Naive thymus-derived CD4-positive, alpha-beta T cell (primary cell): ENCODE measurements at places on chromosomes 16 and 17. TPM values are rescaled to one million over a fixed set of nuclear protein-coding genes. Genes with fewer than 3 reads are reported as not detected.

Gene C1QTNF1
- total RNA-seq, result not detected

Gene USH1G
- total RNA-seq, result not detected

Gene PIMREG
- not detected for total RNA-seq

Gene MAF
- total RNA-seq, result 54.6 and 56.4 TPM in 2 replicates

Gene ZNF174
- 20.6 TPM for total RNA-seq

Gene HLF
- 0.24 TPM for total RNA-seq

Gene CCL7
- total RNA-seq, result not detected in 2 replicates

Gene SLC2A4
- total RNA-seq, result not detected

Gene MYH2
- total RNA-seq, result not detected

- H3K4me3 ChIP-seq, result no peak overlapping the region
- no peaks in the 10 kb centered on the region for H3K36me3 ChIP-seq
- DNase-seq, result no peak
- no peaks in the 10 kb centered on the region for H3K27me3 ChIP-seq
These were observed 683.8 kb upstream of the EEF2KMT start for GRCh38 chr16:5781436-5781835.

DNA sequence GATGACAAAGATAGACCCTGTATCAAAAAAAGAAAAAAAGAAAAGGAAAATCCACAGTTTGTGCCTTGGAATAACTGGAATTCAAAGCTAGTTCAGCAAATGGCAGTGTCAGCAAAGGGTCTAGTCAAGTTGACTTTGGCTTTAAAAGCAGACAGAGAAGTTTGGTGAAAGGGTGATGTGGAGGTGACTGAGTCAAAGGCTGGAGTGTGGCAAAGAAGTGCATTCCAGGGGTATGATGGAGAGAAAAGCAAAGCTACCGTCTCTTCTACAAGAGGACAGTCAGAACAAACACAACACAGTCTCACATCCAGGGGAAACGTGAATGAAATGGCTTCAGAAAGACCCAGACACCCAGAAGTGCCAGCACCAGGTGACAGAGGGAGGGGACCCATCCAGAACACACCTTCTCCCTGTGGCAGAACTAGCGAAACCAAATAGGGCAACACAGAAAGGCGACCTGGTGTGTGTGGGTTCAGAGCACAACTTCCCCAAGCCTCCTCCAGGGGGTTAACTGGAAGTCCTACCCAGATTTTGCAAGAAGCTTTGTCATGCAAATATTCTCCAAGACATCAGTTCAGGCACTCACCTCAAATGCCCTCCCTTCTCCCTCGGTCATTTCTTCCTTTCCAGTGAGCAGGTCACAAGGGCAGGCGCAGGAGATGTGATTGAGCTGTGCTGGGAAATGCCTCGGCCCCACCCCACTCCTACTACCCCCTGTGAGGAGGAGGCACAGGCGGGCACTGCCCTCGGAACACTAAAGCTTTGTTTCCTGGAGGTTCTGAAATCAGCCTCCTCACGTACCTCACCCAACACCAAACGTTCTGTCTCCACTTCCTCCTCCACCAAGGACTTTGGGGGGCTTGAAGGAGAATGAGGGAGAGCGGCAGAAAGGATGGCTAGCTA is 481.9 kb downstream of the SOX9 start:
- no peaks in the 10 kb centered on the region for H3K36me3 ChIP-seq
- DNase-seq, result no peak
- H3K4me1 ChIP-seq, result no peaks in the 10 kb centered on the region
- H3K27ac ChIP-seq, result no peak overlapping the region

GRCh38 chr17:74130276-74130675 is 73.2 kb upstream of the RPL38 start:
- no peaks in the 10 kb centered on the region for H3K36me3 ChIP-seq
- no peaks in the 10 kb centered on the region for H3K4me1 ChIP-seq
- no peak overlapping the region for H3K4me3 ChIP-seq

DNA sequence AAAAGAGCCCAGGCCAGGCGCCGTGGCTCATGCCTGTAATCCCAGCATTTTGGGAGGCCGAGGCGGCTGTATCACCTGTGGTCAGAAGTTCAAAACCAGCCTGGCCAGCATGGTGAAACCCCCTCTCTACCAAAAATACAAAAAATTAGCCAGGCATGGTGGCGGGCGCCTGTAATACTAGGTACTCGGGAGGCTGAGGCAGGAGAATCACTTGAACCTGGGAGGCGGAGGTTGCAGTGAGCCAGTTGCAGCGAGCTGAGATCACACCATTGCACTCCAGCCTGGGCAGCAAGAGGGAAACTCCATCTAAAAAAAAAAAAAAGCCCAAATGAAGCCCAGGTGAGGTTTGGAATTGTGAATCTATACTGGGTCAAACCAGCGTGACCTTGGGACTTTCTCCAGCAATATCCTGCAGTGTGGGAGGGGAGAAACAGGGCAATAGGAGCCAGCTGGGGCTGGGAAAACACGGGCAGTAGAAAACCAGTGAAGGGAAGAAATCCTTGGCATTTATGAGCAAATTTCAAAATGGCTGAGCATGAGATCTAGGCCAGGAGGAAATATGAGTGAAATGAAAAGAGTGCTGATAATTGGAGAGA is 8.2 kb upstream of the DHX8 start:
- no peaks in the 10 kb centered on the region for H3K36me3 ChIP-seq
- DNase-seq, result no peak
- H3K27ac ChIP-seq, result no peak overlapping the region
- no peak overlapping the region for H3K4me3 ChIP-seq

DNA sequence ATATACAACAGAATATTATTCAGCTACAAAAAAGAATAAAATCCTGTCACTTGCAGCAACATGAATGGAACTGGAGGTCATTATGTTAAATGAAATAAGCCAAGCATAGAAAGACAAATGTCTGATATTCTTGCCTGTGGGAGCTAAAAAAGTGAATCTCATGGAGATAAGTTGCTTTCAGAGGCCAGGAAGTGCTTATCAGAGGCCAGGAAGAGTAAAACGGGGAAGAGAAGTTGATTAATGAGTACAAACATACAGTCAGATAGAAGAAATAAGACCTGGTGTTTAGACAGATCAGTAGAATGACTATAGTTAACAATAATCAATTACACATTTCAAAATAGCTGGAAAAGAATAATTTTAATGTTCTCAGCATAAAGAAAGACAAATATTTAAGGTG is 54.4 kb upstream of the CPHXL start:
- DNase-seq, result no peak
- no peak overlapping the region for H3K4me3 ChIP-seq
- no peaks in the 10 kb centered on the region for H3K36me3 ChIP-seq
- no peak overlapping the region for H3K27ac ChIP-seq
- H3K4me1 ChIP-seq, result no peaks in the 10 kb centered on the region
- peaks cover 5% of the 10 kb centered on the region for H3K27me3 ChIP-seq

DNA sequence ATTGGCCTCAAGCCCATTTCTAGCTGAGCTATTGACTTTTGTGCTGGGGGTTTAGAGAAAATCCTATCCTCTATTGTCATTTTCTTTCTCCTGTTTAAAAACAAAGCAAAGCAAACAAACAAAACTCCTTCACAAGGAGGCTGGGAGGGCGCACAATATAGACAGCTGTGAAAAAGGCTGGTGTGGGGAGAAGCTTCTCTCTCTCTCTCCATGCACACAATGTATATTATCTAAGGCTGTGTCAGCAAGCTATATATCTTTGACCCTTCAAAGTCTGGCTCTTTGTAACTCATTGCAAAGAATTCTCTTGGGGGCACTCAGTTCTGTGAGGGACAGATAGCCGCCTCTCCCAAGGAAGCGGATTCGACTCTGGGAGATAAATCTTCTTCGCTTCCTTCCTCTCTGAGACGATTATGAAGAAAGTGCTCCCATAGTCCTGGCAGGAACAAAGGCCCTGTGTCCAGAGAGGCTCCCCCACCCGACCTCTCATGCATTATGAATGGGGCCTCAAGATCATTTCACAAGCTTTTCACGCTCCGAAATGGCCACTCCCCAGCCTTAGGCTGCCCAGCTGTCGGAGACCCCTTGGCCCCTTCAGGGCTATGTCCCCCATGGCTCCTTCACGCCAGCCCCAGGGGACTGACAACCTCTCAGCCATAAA is 33.2 kb upstream of the MEAK7 start:
- H3K4me3 ChIP-seq, result no peak overlapping the region
- no peaks in the 10 kb centered on the region for H3K4me1 ChIP-seq
- no peak overlapping the region for H3K27ac ChIP-seq
- no peaks in the 10 kb centered on the region for H3K27me3 ChIP-seq
- no peaks in the 10 kb centered on the region for H3K36me3 ChIP-seq

DNA sequence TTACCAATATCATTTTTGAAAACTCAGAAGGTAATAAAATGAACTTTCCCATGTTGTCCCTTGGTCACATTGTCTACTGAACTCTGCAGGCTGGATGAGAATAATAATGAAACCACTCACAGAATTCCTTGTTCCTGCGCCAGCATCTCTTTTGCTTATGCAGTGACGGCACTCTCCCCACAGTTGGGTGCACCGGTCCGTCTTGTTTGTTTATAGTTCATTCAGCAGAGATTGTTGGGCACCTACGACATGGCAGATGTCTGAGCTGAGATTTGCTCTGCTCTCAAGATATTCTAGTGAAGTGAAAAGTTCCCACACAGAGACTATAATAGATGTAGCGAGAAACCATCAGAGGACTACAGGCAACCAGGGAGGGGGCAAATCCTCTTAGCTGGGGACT is 375.7 kb upstream of the CDH11 start:
- no peak overlapping the region for H3K4me3 ChIP-seq
- H3K36me3 ChIP-seq, result no peaks in the 10 kb centered on the region
- no peaks in the 10 kb centered on the region for H3K4me1 ChIP-seq
- no peak for DNase-seq
- H3K27me3 ChIP-seq, result no peaks in the 10 kb centered on the region

DNA sequence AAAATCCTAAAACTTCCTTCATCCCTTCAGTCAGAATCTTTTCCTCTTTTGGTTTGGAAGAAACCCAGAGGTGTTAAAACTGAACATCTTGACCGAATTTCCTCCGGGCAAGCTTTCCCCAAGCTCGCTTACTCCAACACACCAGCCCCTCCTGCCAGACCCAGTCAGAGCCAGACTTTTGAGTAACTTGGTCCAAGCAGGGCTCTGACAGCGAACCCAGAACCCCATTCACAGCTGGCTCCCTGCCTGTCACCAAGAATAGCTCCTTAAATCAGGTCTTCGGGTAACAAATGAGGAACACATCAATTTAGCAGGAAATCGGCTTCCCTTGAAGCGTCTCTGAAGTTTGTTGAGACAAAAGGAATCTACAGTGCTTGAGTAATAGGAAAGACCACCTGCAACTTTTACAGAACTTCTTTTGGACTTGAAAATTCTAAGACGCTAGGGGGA is 27.3 kb downstream of the GAS7 start:
- no peaks in the 10 kb centered on the region for H3K36me3 ChIP-seq
- H3K27me3 ChIP-seq, result no peaks in the 10 kb centered on the region
- H3K27ac ChIP-seq, result no peak overlapping the region
- no peaks in the 10 kb centered on the region for H3K4me1 ChIP-seq

DNA sequence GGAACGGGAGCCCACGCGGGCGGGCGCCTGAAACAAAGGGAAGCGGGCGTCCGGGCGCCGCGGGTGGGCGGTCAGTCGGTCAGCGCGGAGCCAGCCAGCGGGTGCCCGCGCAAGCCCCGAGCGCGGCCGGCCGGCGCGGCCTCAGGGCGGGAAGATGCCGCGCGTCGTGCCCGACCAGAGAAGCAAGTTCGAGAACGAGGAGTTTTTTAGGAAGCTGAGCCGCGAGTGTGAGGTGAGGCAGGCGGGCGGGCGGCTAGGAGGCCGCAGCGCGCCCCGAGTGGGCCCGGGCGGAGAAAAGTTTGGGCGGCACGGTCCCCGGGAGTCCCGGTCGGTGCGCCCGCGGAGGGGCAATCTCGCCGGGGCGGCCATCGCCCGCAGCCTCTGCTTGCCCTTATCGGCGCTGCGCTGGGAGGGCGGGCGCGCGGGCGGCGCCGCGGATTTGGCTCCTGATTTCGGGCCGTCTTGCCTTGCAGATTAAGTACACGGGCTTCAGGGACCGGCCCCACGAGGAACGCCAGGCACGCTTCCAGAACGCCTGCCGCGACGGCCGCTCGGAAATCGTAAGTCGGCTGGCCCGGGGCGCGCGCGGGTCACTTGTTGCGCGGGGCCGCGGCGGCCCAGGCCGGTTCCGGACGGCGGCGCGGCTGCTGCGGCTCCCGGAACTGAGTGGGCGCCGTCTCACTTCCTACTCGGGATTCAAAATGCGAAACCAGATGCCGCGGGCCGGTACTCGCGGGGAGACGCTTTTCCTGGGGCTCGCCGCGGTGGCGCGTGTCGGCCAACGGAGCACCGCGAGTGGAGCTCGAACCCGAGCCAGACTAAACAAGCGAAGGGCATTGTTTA is 526 bp downstream of the CBFB start:
- peaks cover 16% of the 10 kb centered on the region for H3K4me1 ChIP-seq
- H3K36me3 ChIP-seq, result no peaks in the 10 kb centered on the region
- peak overlapping the region; percentile 86 for H3K27ac ChIP-seq

GRCh38 chr17:62760945-62761267 is 47.2 kb downstream of the MARCHF10 start:
- H3K36me3 ChIP-seq, result no peaks in the 10 kb centered on the region
- H3K27me3 ChIP-seq, result no peaks in the 10 kb centered on the region
- no peak for DNase-seq
- no peak overlapping the region for H3K27ac ChIP-seq
- no peaks in the 10 kb centered on the region for H3K4me1 ChIP-seq

DNA sequence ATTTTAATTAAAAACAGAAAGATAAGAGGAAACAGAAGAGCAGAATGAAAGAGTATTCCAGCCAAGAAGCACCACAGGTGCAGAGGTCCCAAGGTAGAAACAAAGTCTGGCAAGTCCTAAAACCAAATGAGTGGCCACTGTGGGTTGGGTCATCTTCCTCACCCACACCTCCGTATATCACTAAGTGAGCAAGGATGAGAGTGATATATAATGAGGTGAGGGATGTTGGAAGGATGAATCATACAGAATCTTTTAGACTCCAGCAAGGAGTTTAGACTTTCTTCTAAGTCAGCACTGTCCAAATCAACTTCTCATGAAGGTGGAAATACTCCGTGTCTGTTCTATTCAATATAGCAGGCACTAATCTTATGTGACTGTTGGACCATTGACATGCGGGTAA is 70.8 kb downstream of the SHISA9 start:
- H3K36me3 ChIP-seq, result no peaks in the 10 kb centered on the region
- H3K27ac ChIP-seq, result no peak overlapping the region
- no peaks in the 10 kb centered on the region for H3K4me1 ChIP-seq
- no peaks in the 10 kb centered on the region for H3K27me3 ChIP-seq

GRCh38 chr16:51621610-51622009 is 470.5 kb upstream of the SALL1 start:
- no peaks in the 10 kb centered on the region for H3K4me1 ChIP-seq
- H3K27me3 ChIP-seq, result no peaks in the 10 kb centered on the region
- DNase-seq, result no peak
- H3K27ac ChIP-seq, result no peak overlapping the region

DNA sequence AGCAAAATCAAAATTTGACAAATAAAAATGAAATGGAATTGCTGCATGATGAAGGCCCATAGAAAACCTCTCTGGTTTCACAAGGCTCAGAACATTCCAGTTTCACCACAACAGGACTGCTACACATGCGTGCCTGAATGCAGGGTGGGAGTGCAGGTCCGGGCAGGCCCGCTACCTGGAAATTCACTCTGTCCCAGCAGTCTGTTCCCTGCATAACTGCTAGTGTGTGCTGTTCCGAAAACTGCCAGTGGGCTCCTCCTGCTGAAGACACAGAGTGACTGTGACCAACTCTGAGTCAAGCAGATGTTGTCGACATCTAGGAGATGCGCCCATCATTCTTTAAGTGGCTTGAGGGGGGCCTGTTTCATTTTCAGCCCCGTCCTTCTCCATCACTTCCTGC is 284.8 kb upstream of the MAF start:
- DNase-seq, result no peak
- H3K4me3 ChIP-seq, result no peak overlapping the region
- H3K36me3 ChIP-seq, result no peaks in the 10 kb centered on the region
- no peaks in the 10 kb centered on the region for H3K27me3 ChIP-seq

GRCh38 chr16:48932216-48932855 is 322.4 kb upstream of the N4BP1 start:
- H3K4me3 ChIP-seq, result no peak overlapping the region
- H3K4me1 ChIP-seq, result no peaks in the 10 kb centered on the region
- no peak for DNase-seq
- H3K36me3 ChIP-seq, result no peaks in the 10 kb centered on the region
- no peak overlapping the region for H3K27ac ChIP-seq
